ENCODE measurements at places on chromosomes 5 and 9. TPM values are rescaled to one million over a fixed set of nuclear protein-coding genes. Genes with fewer than 3 reads are reported as not detected.

DNA sequence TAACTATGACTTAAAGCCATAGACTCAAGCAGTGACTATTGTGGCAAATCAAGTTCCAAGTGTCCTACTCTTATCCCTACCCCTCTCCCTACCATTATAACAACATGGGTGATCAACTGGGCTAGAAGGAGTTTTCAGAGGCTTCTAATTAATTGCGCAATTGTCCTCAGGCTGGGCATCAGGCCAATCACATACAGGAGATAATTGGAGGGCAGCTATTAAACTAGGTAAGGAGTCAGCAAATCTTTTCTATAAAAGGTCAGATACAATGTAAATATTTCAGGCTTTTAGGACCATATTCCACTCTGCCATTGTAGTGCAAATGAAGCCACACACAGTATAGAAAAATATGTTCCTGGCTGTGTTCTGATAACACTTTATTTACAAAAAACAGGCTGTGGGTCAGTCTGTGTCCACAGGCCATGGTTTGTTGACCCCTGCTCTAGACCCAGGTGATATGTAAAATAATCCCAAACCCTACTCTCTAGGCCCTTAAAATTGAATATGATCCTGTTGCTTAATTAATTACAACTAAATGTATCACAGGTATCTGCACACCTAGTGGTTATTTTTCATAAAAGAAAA is 141.4 kb upstream of the PIK3R1 start:
- ATAC-seq, result no peak

ASPN gene
- not detected for total RNA-seq

GRCh38 chr5:112907166-112907631 is 14.8 kb downstream of the REEP5 start:
- no peak for ATAC-seq

OR1Q1 gene
- total RNA-seq, result not detected

- ATAC-seq, result no peak
Measured at GRCh38 chr5:56647099-56647850, 168.1 kb upstream of the MAP3K1 start.

- no peak for ATAC-seq
Measured at GRCh38 chr5:137078171-137078665, 420.9 kb downstream of the SPOCK1 start.

GRCh38 chr5:126936775-126937418 is 93.5 kb downstream of the MARCHF3 start:
- no peak for ATAC-seq

DNA sequence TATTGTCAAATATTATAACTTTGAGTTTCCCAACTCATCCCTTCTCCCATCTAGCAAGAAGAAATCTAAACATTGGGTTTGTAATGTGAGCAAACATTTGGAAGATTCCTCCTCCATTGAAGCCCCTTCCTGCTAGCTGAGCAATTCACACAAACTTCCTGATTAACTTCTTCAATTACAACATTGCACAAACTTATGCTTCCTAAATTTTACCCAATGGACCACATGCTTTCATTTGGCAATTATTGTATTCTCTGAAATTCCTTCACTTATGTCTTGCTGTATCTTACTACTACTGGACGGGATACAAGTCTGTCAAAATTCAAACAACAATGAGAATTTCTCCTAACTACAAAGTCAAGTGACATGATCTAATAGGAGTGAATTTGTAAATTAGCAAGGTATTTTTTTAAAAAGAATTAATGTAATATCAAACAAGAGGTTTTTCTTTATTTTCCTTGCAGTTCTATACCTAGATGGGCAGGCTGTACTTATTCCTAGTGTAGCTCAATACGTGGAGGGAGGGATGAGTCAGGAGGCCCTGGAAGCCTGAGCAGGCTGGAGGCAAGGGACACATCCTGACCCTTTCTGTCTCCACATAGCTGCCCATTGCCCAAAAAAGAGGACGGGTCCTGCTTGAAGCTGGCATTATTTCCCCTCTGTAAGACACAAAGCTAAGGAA is 11.8 kb upstream of the IFNW1 start:
- no peak for ATAC-seq

GZMA gene
- total RNA-seq, result 10.3 TPM

DNA sequence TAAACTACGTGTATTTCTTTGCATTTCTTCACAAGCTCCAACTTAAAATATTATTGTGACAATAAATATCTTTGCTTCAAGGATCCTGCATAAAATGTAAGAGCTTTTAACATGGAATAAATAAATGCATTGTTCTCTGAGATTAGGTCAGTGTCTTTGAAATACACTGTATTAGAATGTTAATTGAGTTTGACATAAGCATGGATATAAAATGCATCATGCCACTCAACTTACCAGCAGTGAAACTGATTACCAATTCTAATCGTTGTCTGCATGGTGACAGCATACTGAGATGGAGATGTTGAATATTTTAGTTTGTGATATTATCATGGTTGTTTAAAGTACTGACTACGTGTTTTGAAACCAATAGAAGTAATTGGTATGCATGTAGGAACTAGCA is 555.3 kb upstream of the ZNF608 start:
- no peak for ATAC-seq

DNA sequence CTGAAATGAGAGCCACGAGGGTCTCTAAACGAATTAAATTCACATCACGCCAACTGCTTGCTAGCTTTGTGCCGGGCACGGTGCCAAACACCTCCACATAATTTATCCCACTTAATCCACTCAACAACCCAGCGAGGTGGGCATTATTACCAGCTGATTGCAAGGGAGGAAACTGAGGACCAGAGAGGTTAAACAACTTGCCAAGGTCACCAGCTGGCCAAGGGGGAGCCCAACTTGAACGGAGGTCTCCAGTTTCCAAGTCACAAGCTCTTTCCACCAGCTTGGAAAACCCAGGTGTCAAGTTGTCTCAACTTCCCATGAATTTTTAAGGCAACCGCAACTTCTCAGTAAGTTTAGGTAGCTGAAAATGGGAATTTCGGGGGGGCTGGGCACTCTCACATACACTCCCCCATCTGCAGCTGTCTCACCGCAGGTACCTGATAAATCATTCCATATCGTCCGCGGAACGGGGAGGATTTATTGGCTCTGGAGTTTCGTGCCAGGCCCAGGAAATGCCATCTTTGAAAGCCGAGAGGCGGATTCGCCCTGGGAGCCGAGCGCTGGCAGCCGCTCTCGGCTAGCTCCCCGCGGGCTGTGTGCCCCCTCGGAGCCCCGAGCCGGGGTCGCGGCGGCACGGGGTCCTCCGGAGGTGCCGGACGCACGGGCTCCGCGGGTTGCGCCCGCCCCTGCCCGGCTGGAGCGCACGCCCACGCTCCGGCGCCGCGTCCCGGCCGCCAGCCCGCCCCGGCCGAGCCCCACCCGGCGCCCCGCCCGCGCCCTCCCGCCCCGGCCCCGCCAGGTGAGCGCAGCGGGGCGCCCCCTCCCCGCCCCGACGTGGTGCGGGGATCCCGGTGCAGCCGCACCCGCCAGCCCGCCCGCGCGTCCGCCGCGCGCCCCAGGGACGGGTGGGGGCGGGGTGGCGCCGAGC is 617 bp downstream of the PTPN3 start:
- no peak for ATAC-seq

CDH6 gene
- not detected for total RNA-seq

DNA sequence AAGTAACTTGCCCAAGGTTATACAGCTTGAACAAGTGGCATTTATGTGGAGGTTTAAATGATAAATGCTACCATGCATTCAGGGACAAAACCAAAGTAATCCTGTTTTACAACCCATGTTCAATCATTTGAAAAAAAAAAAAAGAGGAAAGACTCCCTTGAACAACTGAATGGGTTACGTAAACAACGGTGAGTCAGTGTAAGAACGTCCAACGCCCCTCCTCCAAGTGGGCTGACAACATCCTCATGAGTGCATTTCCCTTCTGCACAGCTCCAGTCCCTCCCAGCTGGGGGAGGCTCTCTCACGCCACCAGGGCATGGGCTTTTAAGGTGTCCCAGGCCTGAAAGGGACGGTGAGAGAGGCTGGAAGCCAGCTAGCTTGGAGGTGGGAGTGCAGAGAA is 90.0 kb downstream of the PRRT1B start:
- peak; percentile 91 for ATAC-seq

DNA sequence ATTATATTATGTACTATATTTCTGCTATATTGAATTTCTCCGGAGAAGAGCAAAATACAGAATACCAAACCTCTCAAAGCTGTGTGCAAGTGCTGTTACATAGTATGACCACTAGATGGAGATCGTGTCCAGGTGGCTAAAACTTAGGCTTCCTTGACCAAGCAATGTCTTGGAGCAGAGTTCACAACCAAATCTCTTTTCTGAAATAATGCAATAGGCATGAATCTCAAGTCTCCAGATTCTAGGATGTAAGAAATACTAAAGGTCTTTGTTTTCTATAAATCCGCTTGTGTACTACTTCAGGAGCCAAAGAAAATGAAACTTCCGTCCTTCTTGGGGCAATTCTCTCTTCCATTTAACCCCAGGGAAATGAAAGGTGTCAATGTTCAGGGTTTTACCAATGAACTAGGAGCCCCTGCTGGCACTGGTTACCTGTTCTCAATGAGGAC is 181.5 kb upstream of the RAI14 start:
- peak; percentile 51 for ATAC-seq

TGFBI gene
- not detected for total RNA-seq

GRCh38 chr5:81359881-81360280 is 34.1 kb downstream of the ACOT12 start:
- ATAC-seq, result no peak

DNA sequence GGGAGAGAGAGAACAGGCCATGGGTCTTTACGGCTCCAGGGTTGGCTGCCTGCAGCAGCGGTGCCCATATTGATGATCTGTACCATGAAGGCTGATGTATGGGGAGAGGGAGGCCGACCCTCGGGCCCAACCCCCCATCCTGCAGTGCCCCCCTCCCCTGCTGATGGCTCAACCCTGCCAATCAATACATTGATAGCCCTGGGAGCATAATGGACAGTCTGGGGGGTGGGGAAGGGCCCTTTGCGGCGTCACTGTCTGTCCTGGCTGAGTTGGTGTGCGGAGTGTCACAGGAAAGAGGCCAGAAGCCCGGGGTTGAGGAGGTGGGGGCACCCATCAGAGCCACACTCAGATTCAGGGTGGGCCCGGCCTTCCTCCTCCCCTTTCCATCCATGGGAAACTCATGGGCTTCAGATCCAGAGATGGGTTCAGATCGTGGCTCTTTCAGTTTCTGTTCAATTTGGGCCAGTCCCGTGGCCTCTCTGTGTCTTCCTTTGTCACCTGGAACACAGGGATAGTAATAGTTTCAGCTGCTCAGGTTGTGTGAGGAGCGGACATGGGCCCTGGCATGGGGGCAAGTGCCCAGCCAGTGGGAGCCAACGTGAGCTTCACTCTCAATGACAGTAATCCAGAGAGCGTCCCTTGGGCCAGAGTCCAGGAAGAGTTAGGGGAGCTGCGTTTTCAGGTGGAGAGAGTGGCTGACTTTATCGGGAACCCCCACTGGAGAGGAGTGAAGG is 9.5 kb downstream of the FGF18 start:
- no peak for ATAC-seq

- ATAC-seq, result no peak
Measured at GRCh38 chr9:124606027-124606426, 98.8 kb upstream of the NR5A1 start.

GARIN3 gene
- 0.85 TPM for total RNA-seq

CCNI2 gene
- total RNA-seq, result 3.3 TPM

GFRA3 gene
- total RNA-seq, result not detected

DNA sequence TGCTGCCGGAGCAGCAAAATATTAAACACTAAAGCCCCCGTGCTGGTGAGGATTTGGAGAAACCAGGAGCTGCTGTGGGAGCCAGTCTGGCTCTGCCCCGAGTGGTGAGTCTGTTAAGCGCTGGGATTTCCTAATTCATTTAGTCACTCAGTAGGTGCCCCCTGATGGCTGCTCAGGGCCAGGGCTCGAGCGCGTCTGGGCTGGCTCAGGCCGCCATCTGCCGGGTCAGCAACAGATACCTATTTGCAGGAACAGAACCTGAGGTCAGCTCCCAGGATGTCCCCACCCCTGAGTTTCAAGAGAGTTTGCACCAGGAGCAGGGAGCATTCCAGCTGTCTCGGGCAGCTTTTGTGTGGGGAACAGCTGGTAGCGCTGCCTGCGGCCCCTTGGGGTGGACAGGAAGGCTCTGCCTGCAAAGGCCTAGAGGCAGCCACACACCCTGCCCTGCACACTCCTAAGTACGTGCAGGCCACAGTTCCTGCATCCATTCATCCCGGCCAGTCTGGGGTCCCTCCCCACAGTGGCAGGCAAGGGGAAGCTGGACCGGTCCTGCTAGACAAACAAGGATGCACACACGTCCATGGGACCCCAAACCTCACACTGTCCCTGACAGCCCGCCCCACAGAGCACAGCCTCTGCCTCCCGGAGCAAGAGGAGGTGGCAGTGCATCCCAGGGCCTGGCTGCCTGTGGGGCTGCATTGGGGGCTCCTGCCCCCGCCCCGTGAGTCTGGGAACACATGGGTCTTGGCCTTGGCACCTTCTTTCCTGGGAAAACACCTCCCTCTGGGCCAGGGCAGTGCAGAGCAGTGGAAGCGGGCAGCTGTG is 83.7 kb downstream of the ADAMTS2 start:
- ATAC-seq, result peak; percentile 21

- ATAC-seq, result no peak
Measured at GRCh38 chr9:4084435-4084818, 215.4 kb downstream of the GLIS3 start.

DNA sequence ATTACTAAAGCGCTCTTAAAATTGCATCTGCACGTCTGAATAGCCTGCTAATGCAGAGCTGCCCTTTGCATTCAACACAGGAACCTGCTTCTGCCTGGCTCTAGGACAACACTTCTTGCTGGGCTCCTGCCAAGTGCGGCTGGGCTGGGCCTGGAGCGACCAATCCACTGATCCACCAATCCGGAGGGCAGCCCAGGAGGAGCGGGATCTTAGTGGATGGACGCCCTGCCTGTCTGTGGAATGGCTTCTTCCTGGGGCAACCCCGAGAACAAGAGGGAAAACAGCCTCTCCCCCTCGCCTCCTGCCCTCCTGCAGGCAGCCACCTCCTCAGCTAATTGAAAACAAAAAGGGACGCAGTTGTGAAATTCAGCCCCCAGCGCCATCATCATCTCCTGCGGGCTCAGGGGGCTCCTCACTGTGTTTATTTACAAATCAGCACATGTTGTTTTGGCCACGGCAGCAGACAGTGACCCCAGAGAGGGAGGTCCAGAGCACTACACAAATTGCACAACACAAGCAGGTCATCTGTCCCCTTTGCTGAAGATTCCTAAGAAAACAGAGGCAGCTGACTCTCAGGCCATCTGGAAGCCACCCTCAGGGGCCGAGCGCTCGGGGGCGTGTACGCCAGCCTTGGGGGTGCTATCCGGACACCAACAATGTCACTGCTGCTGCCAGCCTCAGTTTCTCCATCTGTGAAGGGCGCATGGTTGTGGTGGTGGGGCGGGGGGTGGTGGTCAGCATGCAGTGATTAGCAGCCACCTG is 57.3 kb downstream of the GADD45G start:
- no peak for ATAC-seq

DNA sequence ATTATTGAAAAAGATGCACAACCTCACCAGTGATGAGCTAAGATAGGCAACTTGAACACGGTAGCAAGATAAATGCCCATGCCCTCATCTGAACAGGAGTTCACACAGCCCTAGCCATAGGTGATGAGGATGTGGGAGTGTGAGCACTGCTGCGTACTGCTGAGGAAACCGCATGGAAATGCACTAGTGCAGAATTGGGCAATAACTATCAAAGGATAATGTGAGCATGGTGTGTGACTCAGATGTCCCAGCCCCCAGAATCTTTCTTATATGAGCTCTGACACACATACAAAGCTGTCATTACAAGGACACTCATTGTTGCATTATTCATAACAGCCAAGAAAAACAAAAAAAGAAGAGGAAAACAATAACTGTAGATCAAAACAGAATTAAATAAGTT is 521.2 kb downstream of the IRX1 start:
- ATAC-seq, result no peak

Measured in activated T-helper 17 cell treated with anti-CD3 and anti-CD28 coated beads, Interleukin-2, amount 50 U/mL, for 72 hours (primary cell).